ENCODE measurements at places on chromosomes 6 and 20. TPM values are rescaled to one million over a fixed set of nuclear protein-coding genes. Genes with fewer than 3 reads are reported as not detected.

DNA sequence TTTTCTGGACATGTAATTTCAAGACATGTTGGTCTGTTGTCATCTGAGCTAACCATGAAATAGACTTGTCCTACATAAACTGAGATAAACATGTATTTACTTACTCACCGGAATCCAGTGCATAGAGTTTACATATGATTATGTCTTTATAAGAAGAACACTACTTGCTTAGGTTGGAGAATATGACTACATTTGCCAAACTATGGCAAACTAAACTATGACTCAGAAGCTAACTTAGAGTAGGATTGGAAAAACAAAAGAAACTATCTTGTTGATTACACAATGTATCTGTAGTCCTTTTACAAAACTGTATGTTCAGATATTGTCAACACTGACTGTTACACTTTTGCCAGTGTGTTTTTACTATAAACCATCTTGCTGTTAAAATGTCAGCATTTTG is 113.3 kb downstream of the CRYBG1 start:
- no peaks in the 10 kb centered on the region for H3K4me1 ChIP-seq
- H3K27ac ChIP-seq: no peak overlapping the region
- H3K36me3 ChIP-seq: no peaks in the 10 kb centered on the region
- H3K27me3 ChIP-seq: no peaks in the 10 kb centered on the region
- no peak overlapping the region for H3K4me3 ChIP-seq

Gene BLOC1S5
- total RNA-seq: 10.7 TPM

- no peaks in the 10 kb centered on the region for H3K4me1 ChIP-seq
- H3K27me3 ChIP-seq: no peaks in the 10 kb centered on the region
- H3K36me3 ChIP-seq: no peaks in the 10 kb centered on the region
These were observed 49.6 kb upstream of the PTPRK start for GRCh38 chr6:128569732-128570679.

DNA sequence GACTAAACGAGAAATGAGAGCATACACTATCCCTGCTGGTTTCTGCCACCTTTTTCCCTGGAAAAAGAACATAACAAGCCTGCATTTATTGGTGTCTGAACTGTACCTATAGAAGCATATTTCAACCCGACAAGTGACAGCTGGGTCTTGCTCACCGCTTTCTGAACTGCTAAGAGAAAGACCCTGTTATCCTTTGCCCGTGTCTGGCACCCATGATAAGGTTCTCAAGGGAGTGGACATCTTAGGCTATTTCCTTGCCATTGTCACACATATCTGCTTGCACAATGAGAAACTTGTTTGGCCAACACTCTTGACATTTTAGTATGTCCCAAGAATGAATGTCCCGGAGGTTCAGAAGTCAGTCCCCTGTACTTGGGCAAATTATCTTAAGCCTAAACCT is 19.3 kb downstream of the RIPOR2 start:
- H3K4me3 ChIP-seq: no peak overlapping the region
- H3K27me3 ChIP-seq: no peaks in the 10 kb centered on the region
- no peak overlapping the region for H3K27ac ChIP-seq
- H3K4me1 ChIP-seq: no peaks in the 10 kb centered on the region

DNA sequence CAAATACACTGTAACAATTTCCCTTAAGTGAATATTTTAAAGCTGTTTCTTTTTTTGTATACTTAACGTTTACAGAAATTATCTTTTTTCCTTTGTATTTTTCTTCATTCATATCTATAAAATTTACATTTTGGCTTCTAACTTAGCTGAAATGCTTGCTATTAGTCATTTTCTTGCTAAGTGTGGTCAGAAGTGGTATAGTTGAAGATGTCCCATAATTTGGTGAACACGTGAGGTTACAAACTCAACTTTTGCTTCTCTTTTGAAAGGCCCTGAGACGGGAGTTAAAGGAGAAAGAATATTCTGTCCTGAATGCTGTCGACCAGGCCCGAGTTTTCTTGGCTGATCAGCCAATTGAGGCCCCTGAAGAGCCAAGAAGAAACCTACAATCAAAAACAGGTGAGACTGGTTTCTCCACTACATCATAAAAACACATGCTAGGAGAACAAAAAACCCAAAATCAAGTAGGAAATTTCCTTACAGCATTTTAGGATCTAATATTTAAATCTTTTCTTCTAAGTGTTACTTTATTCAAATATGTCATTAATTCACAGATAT is 445.0 kb downstream of the UTRN start:
- H3K4me1 ChIP-seq: no peaks in the 10 kb centered on the region
- no peak for DNase-seq
- no peak overlapping the region for H3K4me3 ChIP-seq
- H3K27me3 ChIP-seq: no peaks in the 10 kb centered on the region
- no peaks in the 10 kb centered on the region for H3K36me3 ChIP-seq

GRCh38 chr20:48624315-48625020 is 203.3 kb downstream of the PREX1 start:
- DNase-seq: peak; percentile 15
- peaks cover 3% of the 10 kb centered on the region for H3K4me1 ChIP-seq
- no peak overlapping the region for H3K27ac ChIP-seq
- H3K36me3 ChIP-seq: no peaks in the 10 kb centered on the region
- H3K27me3 ChIP-seq: no peaks in the 10 kb centered on the region

DNA sequence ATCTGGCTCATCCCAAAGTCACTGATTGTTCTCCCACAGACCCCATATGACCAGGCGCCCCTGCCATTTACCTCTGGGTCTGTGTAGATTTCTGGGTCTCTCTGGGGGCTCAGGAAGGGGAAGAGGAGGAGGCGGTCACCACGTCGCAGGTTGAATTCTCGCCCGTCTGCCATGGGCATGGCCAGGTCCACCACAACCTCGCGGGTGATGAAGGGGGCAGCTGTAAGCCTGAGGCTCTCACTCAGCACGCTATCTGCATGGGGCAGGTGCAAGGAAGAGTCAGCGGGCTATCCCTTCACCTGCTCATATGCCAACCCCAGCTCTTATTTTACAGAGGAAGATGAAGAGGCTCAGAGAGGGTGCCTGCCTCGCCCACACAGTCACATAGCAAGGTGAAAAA is 30.5 kb upstream of the KCNB1 start:
- no peaks in the 10 kb centered on the region for H3K36me3 ChIP-seq
- no peak overlapping the region for H3K4me3 ChIP-seq
- no peaks in the 10 kb centered on the region for H3K27me3 ChIP-seq
- no peaks in the 10 kb centered on the region for H3K4me1 ChIP-seq
- no peak for DNase-seq

Gene RFX6
- not detected for total RNA-seq

DNA sequence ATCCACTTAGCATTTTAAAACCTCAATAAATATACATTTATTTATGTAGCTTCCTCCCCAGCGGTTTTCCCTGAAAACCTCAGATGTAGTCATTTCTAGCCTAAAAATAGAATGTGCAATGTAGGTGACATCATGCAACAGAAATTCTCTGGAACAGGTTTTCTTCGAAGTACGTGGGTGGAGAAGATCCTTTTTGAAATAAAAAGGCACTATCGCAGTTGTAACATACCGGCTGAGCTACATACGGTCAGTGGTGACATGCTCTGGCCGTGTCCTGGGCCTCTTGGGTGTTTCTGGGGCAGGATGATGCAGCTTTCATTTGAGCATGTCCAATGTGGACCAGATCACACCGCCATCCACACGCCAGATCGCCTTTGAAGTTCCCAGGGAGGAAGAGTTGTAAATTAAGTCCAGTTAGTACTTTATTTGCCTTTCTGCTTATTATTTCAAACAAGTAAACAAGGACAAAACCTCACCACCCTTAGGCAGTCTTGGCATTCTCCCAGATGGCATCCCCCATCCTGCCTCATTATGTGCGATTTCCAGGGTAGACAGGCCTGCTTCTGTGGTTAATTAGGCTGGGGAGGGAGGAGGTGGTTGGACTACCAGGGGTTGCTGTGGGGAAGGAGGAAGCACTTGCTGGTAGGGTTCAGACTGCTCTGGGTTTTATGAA is 109.5 kb upstream of the CLDN20 start:
- H3K27me3 ChIP-seq: no peaks in the 10 kb centered on the region
- no peak overlapping the region for H3K27ac ChIP-seq
- DNase-seq: no peak
- no peaks in the 10 kb centered on the region for H3K36me3 ChIP-seq

GRCh38 chr20:13913572-13913971 is 76.8 kb downstream of the SEL1L2 start:
- no peaks in the 10 kb centered on the region for H3K36me3 ChIP-seq
- no peaks in the 10 kb centered on the region for H3K27me3 ChIP-seq
- DNase-seq: no peak
- no peaks in the 10 kb centered on the region for H3K4me1 ChIP-seq

DNA sequence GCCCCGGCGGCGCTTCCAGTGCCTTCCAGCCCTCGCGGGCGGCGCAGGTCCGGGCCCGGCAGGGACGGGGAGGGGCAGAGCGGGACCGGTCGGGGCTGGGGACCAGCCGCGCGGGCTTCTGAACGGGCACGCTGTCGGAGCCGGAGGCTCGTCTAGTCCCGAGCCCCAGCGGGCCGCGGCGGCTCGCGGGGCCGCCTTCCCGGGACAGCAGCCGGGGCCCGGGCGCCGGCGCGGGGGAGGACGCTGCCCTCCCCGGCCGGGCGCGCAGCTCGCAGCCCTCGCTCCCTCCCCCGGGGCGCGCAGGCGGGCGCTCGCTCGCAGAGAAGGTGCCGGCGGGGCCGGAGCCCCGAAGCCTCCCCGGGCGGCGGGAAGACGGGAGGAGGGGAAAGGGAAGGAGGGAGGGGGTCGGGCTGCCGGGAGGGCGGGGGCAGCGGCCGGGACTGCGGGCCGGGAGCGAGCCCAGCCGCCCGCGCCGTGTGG is 696 bp upstream of the SIRPA start:
- peak overlapping the region; percentile 85 for H3K27ac ChIP-seq
- no peaks in the 10 kb centered on the region for H3K27me3 ChIP-seq
- H3K4me1 ChIP-seq: peaks cover 13% of the 10 kb centered on the region
- DNase-seq: peak; percentile 62

- no peak overlapping the region for H3K4me3 ChIP-seq
- H3K4me1 ChIP-seq: no peaks in the 10 kb centered on the region
- no peak overlapping the region for H3K27ac ChIP-seq
- no peaks in the 10 kb centered on the region for H3K27me3 ChIP-seq
These were observed 103.3 kb upstream of the PDE7B start for GRCh38 chr6:135748189-135748588.

GRCh38 chr6:28757429-28758045 is 166.2 kb downstream of the TRIM27 start:
- no peak for DNase-seq
- H3K27me3 ChIP-seq: no peaks in the 10 kb centered on the region
- H3K4me3 ChIP-seq: no peak overlapping the region
- H3K4me1 ChIP-seq: no peaks in the 10 kb centered on the region

GRCh38 chr6:16055852-16056251 is 73.0 kb upstream of the MYLIP start:
- no peaks in the 10 kb centered on the region for H3K4me1 ChIP-seq
- no peak overlapping the region for H3K27ac ChIP-seq
- H3K27me3 ChIP-seq: no peaks in the 10 kb centered on the region
- DNase-seq: no peak

Gene CSTF1
- 15.8 TPM for total RNA-seq

- H3K36me3 ChIP-seq: peaks cover 10% of the 10 kb centered on the region
- no peaks in the 10 kb centered on the region for H3K4me1 ChIP-seq
- peak overlapping the region; percentile 40 for H3K27ac ChIP-seq
- peak; percentile 74 for DNase-seq
- no peaks in the 10 kb centered on the region for H3K27me3 ChIP-seq
- H3K4me3 ChIP-seq: no peak overlapping the region
These were observed 17.5 kb downstream of the LEMD2 start for GRCh38 chr6:33771146-33772081.
